ENCODE measurements at places on chromosomes 6 and 20.

DNA sequence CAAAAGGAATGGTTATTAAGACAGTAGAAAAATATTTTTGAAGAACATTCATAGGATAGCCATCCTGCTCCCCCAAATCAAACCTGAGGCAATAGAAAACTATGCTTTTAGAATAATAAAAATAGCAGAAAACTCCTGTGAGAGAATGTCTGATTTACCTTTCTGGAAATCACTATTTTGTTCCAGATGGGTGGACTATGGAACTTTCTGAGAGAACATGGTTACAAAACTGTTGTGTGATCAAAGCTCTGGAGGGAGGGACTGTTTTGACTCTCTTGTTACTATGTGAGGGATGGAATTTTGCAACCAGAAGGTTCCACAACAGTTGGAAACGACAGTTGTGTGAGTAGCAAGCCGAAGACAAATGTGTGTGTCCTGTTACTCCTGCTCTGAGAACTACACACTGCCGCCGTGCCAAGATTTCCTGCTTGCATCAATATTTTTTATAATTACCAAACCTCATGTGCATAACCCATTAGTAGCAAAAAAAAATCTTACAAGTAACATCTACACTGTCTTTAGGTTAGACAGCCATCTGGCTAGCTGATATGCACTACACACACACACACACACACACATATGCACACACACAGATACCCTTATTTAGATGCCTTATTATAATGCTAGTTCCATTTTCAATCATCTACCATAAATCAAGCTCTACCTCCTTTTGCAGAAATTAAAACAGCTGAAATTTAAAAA is 11.0 kb upstream of the HIVEP1 start:
- DNase-seq: no peak

DNA sequence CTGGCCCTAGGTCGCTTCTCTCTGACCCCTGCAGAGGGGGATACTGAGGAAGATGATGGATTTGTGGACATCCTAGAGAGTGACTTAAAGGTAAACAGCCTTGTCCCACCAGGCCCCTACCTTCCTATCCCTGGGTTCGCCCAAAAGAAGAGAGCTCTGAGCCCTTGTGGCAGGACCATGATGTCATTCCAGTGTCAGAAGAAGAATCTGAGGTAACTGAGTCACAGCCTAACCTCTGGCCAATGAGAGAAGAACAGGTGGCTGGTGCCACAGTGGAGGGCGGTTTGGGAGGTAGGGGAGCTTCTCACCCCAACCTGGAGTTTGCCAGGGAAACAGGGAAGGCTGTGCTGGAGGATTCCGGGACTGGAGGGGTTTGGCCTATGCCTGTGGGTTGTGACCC is 5.2 kb downstream of the CDC25B start:
- DNase-seq: no peak

DNA sequence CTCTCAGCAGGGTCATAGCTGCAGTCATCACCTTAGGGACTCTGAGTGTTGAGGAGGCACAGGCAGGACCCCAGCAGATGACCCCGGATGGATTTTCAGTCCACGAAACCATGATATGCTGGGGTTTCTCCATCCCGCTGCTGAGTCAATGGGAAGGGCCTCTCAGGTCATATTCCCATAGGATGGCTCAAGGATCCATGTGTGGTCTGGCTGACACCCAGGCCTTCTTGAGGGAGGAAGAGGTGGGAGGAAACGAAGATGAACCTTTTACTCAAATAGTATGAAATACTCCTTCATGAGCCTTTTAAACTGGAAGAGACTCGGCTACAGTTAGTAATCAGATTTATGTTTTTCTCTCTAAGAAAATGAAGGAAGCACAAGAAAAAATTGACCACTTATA is 10.3 kb upstream of the RALY start:
- DNase-seq: no peak

DNA sequence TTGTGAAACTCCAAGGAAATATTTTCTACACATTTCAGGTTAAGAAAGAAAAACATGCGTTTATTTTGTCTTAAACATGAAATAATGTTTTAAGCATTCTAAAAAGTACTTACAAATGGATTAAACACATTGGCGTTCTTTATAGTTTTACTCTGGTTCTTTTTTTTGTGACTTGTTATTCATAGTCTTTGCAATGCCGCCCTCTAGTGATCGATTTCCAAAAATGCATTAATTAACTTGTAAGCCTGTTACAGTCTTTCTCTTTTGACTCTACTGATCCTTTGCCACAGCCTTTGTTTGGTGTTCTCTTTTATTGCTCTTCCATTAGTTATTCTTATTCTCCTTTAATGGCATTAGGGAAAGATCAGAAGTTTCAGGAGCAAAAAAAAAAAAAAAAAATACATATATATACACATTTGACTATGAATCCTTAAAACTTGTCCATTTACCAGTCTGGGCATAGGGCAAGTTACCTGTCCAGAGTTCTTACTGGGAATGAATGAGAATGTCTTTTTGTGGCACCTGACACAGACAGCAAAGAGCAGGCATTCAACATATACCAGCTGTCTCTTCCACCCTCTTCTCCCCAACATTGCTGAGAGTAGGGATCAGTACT is 59.9 kb downstream of the MACROD2 start:
- DNase-seq: no peak

GRCh38 chr6:56796196-56796532 is 153.5 kb upstream of the DST start:
- no peak for DNase-seq

GRCh38 chr6:14375930-14376329 is 258.4 kb downstream of the CD83 start:
- DNase-seq: no peak

- DNase-seq: no peak
Observed at GRCh38 chr6:71400852-71401251, 112.2 kb downstream of the OGFRL1 start.

DNA sequence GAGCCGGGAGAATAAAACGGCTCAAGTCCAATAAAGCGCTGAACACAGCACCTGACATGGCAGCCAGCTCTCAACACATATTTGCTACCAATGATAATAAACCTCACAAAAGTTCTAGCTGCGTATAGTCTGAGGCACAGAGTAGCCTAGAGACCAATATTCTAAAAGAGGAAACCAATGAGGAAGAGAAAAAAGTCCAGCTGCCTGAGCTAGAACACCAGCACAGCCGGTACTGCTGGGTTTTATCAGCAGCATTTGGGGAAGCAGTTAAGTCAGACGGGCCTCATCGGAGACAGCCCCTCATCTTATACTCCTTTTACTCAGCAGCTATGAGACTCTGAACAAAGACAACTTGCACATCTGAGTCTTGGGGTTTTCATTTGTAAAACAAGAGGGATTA is 2.4 kb upstream of the RTF2 start:
- no peak for DNase-seq

- no peak for DNase-seq
Observed at GRCh38 chr20:49510562-49511122, 28.2 kb upstream of the KCNB1 start.

DNA sequence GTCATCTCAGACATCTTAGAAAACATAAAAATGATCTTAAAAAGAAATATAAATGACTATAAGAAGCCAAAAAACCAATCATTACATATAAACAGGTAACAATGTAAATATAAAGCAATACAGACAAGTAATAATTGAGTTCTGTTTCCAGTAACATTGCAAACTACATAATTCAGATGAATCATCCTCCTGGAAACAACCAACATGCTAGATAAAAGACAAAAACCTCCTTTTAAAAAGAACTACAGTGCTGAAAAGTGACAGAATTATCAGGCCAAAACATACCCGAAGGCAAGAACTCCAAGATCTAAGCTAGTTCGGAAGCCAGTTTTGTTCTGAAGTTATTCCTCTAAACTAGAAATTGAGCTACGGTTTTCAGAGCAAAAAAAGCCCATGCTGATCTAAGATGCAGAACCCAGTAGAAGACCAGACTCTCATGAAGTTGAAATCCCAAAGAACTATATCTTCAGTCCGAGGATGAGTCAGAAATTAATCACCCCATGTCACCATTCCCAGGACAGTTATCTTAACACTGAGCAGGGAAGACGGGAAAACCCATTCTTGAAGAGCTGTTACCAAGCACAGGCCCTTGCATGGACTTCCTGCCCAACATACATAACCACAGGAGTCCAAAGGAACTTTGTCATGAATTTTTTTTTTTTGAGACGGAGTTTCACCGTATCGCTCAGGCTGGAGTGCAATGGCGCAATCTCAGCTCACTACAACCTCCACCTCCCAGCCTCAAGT is 9.8 kb downstream of the PGM3 start:
- no peak for DNase-seq

DNA sequence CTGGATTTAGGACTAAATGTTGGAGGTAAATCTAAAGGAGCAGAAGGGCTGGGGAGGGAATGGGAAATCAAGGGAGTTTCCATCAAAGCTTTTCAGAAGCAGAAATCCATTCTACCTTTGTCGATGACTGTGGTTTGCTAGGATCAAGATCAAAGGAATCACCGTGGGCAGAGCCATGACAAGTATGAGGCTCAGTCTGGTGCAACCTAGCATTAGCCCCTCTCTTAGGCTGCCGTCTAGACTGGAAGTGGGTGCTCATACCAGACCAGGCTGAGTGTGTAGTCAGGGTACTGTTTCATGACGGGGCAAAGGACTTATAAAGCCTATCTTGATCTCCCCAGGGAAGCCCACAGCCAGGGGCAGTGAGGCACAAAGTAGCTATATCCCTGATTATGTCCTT is 120.5 kb downstream of the BMP2 start:
- DNase-seq: no peak

DNA sequence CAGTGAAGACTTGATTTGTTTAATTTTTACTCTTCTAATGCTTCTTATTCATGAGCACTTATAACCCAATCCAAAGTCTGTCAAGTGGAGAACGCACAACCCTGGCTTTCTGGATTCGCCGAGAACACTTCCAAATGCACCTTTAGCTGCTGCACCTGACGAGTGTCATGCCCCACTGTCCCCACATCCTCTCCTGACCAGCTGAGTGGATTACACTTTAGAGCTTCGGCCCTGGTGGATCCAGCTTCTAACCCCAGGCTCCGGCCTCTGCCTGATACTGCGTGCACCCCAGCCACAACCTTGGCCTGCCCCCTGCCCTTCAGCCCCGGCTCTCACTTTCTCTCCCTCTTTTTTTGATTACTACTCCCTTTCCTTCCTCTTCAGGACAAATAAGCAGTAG is 258.8 kb downstream of the TMEM242 start:
- no peak for DNase-seq

GRCh38 chr20:36768768-36769430 is 4.7 kb downstream of the DSN1 start:
- no peak for DNase-seq

DNA sequence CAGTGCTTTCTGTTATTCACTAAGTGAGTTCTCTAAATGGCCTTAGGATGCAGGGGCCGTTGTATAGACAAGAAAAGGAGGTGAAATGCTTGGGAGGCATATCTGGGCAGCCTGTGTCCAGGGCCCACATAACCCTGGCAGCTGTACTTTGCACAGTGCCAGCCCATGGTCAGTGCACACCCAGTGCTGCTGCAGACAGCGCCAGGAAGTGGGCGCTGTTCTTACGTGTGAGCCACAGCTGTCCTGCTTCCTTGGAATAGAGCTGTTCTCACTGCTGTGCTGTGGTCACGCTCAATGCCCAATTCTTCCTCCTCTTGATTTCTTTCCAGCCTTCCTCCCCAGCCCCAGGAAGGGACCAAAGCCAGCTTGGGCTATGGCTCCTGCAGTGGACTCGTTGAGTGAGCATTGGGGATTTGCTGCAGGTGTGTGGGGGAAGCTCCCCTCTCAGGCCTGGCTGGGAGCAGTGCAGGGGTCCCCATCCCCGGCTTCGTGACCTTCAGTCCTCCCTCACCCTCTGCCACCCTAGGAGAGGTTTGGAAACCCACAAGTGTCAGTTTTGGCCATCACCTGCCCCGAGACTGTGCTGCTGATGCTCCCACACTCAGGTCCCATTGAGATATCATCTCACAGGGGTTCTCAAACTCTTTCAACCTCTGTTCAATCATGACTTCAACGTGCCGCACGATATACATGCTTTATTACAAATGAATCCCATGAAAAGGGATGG is 246.8 kb upstream of the EXOC2 start:
- DNase-seq: no peak

DNA sequence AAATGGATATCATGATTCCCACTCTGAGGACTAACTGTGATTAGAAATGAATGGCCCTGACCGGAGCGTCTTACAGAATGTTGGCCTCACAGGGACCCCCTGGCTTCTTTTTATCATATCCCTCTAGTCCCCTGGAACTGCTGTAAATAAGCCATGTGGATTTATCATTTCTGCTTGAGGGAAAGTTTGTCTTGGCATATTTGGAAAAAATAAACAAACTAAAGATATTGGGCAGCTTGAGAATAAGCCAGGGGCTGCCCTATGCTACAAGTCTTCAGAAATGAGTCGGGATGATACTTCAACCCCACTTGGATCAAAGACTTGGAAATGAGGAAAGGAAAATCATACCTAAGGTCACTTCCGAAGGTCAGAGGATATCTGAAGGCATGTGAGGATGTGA is 179.1 kb downstream of the THBS2 start:
- DNase-seq: no peak

GRCh38 chr6:23243854-23244253 is 674.5 kb downstream of the HDGFL1 start:
- DNase-seq: no peak

DNA sequence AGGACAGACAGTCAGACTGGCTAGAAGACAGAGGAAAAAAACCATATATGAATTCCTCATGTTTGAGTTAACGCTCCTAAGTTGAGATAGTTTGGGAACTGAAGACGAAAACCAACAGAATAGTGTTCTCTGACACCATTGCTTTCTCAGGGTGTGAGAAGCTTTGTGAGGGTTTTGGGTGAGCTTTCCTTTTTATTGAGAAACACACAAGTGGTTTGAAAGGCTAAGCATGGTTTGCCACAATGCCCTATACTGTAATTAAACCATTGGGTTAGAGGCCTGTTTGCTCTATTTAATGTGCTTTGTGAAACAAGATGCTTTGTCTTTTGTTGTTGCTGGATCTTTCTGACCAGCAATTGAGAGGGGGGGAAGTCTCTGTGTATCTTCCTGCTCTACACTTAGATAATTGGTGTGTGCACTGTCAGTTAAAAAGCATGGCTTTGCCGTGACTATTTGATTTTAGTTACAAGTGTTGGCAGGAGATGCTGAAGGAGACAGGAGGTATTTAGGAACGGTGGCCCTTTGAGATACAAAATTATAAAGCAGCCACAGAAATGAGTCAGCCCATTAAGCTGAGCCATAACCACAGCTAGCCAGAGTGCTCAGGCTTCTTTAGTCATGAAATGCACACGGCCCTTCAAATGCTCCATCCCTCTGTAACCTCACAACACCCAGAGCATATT is 273.0 kb upstream of the PREP start:
- no peak for DNase-seq

- DNase-seq: no peak
Observed at GRCh38 chr6:22727710-22728109, 158.3 kb downstream of the HDGFL1 start.
